ENCODE measurements at places on chromosomes 1 and 21.

DNA sequence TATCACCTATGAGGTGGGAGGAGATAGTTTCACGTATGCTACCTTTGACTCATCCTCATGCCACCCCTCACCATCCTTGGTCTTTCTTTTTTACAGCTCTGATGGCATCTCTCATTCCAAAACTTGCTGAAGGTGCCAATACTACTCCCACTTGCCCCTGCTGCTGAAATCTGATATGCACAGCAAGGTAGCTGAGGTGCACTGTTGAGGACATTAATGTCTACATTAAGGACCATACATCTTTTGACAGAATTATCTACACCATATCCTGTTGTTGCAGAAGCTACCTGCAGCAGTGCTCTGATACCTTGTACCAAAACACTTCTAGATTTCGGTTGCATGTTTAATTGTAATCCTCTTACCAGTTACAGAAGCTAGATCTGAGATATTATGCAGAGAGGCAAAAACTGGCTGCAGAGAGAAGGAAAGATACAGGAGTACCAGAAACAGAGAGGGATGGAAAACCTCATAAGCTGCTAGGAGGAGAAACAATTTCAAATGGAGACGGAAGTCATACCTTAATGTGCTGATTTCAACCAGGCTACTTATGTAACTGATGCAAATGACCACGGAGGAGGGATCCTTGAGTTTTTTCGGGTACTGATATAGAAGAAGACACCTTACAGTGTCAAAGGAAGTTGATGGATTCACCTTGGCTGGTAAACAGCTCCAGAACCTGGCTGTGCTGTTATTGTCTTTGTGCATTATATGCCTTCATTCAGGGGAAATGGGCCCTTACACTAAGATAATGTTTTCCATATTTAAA, 19.3 kb upstream of the PTPRC start:
- no peak for DNase-seq

DNA sequence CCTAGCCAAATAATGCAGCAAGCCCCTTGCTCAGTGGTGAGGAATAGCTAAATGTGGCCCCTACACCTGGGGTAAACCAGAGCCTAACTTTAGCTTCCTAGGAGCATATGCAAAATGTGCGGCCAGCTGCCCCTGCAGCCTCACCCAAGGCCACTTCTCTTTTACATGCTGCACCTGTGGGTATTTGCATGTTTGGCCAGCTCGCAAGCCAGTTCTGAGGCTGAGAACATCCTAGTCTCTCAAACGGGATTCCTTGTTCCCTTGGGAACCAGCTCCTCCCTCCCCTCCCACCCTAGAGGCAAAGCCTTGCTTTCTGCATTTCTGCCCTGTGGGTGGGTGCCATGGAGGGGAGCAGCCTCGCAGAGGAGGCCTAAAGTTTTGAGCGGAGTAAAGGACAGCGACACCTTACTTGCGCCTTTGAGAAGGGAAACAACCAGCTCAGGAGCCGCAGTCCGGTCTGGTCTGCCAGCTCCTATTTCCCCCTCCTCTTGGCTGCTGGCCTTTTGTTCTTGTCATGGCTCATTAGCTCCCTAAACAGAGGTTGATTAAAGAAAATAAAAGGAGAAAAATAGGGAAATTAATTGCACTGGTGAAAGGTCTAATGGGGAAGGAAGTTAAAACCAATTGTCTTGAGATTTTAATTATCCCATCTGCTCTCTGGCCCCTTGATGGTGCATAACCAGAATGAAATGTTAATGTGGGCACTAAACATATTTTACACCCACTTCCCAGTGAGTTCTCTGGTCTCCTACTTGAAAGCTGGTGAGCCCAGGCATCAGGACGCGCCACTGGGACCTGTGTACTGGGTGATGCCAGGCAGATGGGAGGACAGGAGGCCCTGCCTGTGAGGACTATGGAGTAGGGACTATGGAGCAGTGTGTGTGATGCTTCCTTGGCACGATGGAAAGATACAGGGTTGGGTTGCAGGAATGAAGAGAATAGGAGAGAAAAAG, 68.7 kb downstream of the TEX35 start:
- DNase-seq: no peak

DNA sequence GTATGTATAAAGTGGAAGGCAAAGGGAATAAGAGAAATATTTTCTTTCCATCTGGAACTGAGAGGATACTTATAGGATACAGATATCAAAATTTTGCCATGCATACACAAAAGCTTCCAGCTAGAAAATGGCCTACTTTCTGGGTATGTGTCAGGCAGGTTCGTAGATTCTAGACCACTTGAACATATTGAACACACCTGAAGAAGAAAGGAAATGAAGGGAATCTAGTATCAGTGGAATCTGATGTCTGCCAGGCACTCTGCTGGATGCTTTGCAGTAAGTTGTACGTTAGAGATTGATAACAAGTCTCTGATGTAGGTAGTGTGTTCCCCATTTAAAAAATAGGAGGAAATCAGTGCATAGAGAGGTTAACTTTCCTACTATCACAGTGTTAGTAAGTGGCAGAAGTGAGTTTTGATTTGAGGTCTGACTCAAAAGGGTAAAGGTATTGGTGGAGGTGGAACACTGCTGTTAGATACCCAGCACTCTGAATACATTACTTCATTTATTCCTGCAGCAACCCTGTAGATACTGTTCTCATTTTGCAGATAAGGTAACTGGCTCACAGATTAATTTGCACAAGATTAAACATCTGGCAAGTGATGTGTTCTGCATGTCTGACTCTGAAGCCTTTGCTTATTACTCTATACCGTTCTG, 3.0 kb downstream of the CAMSAP2 start:
- no peak for DNase-seq

DNA sequence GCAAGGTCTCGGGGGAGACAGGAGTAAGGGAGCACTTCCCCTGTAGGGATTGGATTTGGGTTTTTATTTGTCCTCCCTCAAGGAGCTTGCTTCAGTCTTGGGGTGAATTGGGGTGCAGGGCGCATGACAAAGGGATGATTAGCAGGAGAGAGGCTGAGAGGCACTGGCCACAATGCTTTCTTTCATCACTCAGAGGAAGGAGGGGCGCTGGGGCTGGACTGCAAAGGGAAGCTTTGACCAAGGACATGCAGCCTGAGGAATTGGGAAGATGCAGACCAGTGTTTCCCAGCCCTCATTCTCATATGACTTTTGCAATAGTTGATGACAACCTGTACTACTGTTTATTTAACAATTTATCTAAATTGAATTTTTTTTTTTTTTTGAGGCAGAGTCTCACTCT, 34.1 kb upstream of the PDPN start:
- no peak for DNase-seq

DNA sequence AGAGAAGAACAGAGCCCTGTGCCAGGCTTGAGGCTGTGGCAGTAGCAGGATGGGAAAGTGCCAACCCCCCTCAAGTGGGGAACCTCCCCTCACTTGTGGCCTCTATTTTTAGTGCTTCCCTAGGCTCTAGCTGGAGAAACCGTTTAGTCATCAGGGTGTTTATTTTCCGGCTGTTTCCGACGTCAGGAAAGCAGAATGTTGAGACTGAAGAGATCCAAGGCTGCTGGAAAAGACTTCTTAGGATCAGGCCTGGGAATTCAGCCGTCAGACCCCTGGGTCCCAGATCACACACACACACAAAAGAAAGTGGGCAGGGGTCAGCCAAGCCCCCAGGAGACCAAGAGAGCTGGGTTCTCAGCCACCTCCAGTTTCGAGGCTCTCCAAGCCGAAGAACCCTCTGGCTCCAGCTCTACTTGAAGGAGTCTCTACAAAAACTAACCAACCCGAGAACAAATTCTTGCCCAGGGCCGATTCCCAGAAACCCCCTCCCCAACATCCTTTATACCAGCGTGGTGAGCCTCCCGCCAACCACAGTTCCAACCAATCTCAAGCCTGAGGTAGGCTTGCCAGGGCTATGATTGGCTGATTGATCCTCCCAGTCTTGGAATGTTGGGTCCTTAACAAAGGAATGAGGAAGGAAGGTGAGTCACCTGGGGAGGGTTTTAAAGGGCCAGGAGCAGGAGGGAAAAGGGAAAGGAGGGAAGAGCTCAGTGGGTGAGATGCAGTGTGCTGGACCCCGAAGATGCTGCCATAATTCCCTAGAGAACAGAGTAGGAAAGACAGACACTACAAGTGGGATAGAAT, 2.5 kb upstream of the MEF2D start:
- no peak for DNase-seq

DNA sequence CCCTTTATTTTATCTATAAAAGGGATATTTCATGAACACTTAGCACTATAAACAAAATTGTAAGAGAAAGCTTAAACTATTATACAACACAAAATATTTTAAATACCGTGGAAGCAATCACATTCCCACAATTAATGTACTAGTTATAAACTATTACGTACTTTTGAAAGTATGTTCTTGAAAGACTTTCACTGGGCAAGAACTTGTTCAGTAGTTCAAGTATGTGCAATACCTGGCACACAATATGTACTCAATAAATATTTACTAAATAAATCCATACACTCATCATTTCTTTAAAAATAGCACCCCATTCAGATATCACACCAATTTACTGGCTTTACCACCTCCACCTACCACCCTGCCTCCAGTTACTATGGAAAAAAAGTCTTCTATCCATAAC, 12.6 kb upstream of the FMO2 start:
- no peak for DNase-seq

DNA sequence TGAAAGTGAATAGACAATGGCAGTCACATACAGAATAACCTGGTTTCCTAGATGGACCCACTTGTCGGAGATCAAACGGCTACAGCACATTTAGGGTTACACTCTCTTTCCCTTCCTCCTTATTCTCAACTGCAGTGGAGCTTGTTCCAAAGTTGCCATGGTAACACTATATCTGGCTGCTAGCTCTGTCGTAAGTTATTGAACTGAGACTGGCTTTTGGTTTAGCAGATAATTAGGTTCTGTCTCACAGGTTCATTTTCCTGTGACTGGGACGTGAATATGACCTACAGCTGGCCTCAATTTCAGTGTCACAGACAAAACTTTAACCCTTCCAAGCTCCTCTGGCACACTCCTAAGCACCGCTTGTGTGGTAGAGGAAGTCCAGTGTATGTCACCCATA, 875.8 kb downstream of the USP25 start:
- no peak for DNase-seq

- no peak for DNase-seq
Observed at GRCh38 chr1:23908453-23909341, 4.5 kb downstream of the CNR2 start.

- no peak for DNase-seq
Observed at GRCh38 chr1:100075773-100076172, 57.0 kb downstream of the SASS6 start.

GRCh38 chr1:24705260-24706073, 39.8 kb upstream of the CLIC4 start:
- no peak for DNase-seq
